ENCODE measurements at places on chromosomes 12 and 14. TPM values are rescaled to one million over a fixed set of nuclear protein-coding genes. Genes with fewer than 3 reads are reported as not detected.

- H3K36me3 ChIP-seq: no peaks in the 10 kb centered on the region
- no peak overlapping the region for H3K4me3 ChIP-seq
- no peaks in the 10 kb centered on the region for H3K27me3 ChIP-seq
- H3K27ac ChIP-seq: no peak overlapping the region
- DNase-seq: no peak
- no peaks in the 10 kb centered on the region for H3K4me1 ChIP-seq
Measured at GRCh38 chr12:3913278-3913677, 40.1 kb upstream of the PARP11 start.

Gene FGF23
- total RNA-seq: 0.04 TPM

DNA sequence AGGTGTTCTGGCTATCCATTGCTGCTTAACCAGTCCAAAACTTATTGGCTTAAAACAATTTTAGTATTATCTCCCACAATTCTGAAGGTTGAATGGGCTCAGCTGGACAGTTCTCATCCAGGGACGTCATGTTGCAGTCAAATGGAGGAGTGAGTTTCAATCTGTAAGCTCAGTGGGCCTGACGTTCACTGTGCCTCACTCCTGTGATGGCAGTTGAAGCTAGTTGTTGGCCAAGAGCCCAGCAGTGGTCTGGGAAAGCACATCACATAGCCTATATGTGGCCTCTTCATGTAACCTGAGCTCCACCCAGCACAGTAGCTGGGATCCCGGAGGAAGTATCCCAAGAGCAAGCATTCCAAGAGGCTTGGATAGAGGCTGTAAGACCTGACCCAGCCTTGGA is 40.6 kb upstream of the CDKN3 start:
- no peaks in the 10 kb centered on the region for H3K27me3 ChIP-seq
- H3K36me3 ChIP-seq: no peaks in the 10 kb centered on the region
- no peak overlapping the region for H3K4me3 ChIP-seq
- H3K4me1 ChIP-seq: peaks cover 5% of the 10 kb centered on the region

- no peak overlapping the region for H3K27ac ChIP-seq
- H3K27me3 ChIP-seq: no peaks in the 10 kb centered on the region
- DNase-seq: peak; percentile 66
Measured at GRCh38 chr14:29805415-29806123, 122.1 kb downstream of the PRKD1 start.

GRCh38 chr12:122983789-122984515 is 3.5 kb downstream of the ARL6IP4 start:
- H3K4me1 ChIP-seq: peaks cover 55% of the 10 kb centered on the region
- no peak overlapping the region for H3K4me3 ChIP-seq
- H3K27me3 ChIP-seq: no peaks in the 10 kb centered on the region
- no peak for DNase-seq
- peaks cover 43% of the 10 kb centered on the region for H3K36me3 ChIP-seq

Data from muscle of leg (tissue), 16 donors.